ENCODE measurements at places on chromosomes 6 and 20.

DNA sequence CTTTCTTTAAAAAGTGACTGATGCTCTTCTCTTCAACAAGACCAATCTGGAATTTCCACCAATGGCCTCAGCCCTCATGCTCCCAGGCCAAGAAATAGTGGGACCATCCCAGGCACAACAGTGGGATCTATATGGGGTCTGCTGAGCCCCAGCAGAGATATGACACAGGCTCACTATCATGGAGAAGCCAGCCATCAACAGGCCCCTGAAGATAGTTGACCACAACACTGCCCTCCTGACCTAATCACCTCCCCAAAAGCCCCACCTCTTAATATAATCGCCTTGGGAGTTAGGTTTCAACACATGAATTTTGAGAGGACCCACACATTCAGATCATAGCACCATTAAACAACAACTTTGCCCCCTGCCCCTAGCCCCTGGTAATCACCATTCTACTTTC lies 16.8 kb upstream of the MCM3 start:
- no peak for DNase-seq

- no peak for DNase-seq
These were observed 165.4 kb upstream of the CHD6 start for GRCh38 chr20:41783423-41784208.

- DNase-seq = no peak
These were observed 5.3 kb upstream of the RBM38 start for GRCh38 chr20:57385940-57386339.

GRCh38 chr6:101595276-101595675 lies 201.8 kb downstream of the GRIK2 start:
- DNase-seq = no peak

DNA sequence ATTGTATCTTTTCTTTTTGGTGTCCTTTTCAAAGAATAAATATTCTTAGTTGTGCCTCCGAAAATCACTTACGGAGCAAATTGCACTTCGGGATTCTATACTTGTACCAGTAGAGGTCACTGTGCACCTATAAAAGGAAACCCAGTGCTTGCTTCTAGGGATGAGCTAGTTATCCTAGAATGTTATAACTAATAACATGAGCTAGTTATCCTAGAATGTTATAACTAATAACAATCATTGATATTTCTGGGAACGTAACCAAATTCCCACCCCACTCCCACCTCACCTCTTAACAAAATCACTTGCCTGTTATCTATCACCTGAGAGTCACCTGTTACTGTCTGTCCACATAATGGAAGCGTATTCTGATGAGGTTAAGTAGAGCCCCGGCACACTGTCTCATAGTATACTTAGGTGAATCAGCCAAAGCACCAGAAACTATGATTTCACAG lies 126.9 kb upstream of the TIAM2 start:
- DNase-seq = no peak

- DNase-seq = no peak
These were observed 61.4 kb upstream of the APCDD1L start for GRCh38 chr20:58576603-58576970.

- no peak for DNase-seq
These were observed 830 bp upstream of the CYP24A1 start for GRCh38 chr20:54174457-54175175.

GRCh38 chr20:51091406-51092195 lies 68.7 kb upstream of the KCNG1 start:
- DNase-seq = no peak

Data from stimulated activated CD4-positive, alpha-beta T cell treated with anti-CD3 and anti-CD28 coated beads, Interleukin-1b, Interleukin-23, amount 100 ng/mL, for 1 hour (primary cell).